ENCODE measurements at places on chromosomes 1 and 21.

- DNase-seq: no peak
These were observed 73.7 kb downstream of the KCNK2 start for GRCh38 chr1:215156232-215156631.

- DNase-seq: no peak
These were observed 147.0 kb upstream of the COA6 start for GRCh38 chr1:234226113-234226818.

DNA sequence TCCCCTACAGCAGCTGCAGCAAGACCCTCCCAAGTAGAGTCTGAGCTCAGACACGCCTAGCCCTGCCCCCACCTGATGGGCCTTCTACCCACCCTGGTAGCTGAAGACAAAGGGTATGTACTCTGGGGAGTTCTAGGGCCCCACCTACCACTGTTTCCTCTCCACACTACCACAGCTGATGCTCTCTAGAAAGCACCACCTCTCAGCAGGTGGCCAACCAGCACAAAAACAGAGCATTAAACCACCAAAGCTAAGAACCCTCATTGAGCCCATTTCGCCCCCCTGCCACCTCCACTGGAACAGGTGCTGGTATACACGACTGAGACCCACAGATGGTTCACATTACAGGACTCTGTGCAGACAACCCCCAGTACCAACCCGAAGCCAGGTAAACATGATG lies 258.9 kb downstream of the SETD4 start:
- no peak for DNase-seq

DNA sequence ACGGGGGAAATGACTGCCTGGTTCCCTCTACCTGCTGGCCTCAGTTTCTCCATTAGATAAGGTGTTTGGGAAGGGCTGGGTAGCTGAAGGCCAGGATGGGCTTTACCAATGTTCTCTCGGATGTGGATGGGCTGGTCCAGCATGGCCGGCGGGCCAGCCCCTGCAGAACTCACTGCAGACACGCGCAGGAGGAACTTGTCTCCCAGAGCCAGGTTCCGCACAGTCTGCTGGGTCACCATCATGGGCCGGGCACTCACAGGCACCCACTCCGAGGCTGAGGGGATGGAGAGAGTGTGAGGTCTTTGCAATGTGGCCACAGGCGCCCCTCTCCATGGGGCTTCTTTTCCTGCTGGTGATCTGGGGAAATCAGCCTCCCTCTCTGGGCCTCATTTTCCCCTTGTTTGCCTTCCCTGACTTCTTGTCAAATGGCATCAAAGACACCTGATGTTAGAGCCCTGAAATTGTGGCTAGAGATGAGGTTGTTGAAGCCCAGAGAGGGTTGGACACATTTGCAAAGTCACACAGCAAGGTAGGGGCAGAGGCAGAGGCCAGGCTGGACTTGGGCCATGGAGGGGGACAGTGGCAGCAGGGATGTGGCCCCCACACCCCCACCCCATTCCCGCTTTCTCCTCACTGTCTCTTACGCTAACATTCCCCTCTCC lies 1.2 kb downstream of the MYBPH start:
- no peak for DNase-seq

- DNase-seq: no peak
These were observed 58.2 kb upstream of the SLC25A33 start for GRCh38 chr1:9481048-9481447.

GRCh38 chr1:233656032-233656635 lies 42.2 kb downstream of the KCNK1 start:
- DNase-seq: no peak

- DNase-seq: no peak
These were observed 10.4 kb upstream of the KCNA2 start for GRCh38 chr1:110616587-110616986.
